ENCODE measurements at places on chromosomes 2 and 18. TPM values are rescaled to one million over a fixed set of nuclear protein-coding genes. Genes with fewer than 3 reads are reported as not detected.

- H3K27ac ChIP-seq: no peak overlapping the region
- H3K4me3 ChIP-seq: no peak overlapping the region
- 0 out of 2 replicates have a peak, but pooled peaks cover 14% of the 10 kb centered on the region for H3K4me1 ChIP-seq
- DNase-seq: no peak
- no peaks in the 10 kb centered on the region for H3K27me3 ChIP-seq
- H3K36me3 ChIP-seq: no peaks in the 10 kb centered on the region
Observed at GRCh38 chr2:58039170-58039611, 7.4 kb upstream of the VRK2 start.

GRCh38 chr2:191374366-191374765 is 129.2 kb downstream of the MYO1B start:
- no peaks in the 10 kb centered on the region for H3K36me3 ChIP-seq
- no peaks in the 10 kb centered on the region for H3K27me3 ChIP-seq
- DNase-seq: no peak
- H3K27ac ChIP-seq: no peak overlapping the region
- H3K4me3 ChIP-seq: no peak overlapping the region
- no peaks in the 10 kb centered on the region for H3K4me1 ChIP-seq

DNA sequence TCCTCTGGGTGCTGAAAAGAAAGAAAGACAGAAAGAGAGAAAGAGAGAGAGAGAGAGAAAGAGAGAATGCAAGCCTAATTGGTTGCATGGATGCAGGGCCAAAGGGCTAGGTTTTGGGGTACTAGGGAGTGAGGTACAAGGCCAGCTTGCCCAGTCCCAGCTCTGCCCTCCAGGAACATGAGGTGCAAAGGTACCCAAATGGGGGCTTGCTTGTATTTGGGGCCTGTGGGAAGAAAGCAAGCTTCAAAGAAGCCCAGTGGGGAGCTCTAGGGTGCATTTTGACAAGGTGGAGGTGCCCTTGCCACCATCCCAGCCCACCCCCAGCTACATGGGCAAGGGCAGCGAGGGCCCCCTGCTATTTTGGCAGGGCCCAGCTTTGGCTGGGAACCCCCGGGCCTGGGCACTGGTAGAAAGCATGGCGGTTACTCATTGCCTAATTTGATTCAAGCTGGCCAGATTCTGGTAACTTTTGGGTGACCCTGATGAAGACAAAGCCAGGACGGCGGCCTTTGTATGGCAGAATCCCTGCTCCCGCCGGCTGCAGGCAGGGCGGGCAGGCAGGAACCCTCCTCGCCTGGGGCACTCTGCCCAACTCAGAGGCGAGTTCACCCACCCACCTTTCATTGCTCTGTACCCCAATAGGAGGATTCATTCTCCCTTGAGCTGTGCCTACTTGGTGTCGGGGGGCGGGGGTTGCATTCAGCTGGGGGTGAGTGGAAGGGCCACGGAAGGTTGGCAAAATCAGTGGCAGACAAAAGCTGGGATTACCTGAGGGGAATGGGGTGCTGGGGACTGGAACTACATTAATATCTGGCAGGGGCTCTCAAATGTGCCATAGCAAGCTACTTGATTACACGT is 537 bp upstream of the HOXD4 start:
- H3K4me3 ChIP-seq: no peak overlapping the region
- no peak overlapping the region for H3K27ac ChIP-seq

GRCh38 chr18:11981192-11981542 is at the start of gene IMPA2:
TSS of gene IMPA2 (plus strand) at chr18:11981507. CDS start at chr18:11981670, 163 bp downstream.
- H3K27me3 ChIP-seq: no peaks in the 10 kb centered on the region
- H3K27ac ChIP-seq: peak within 1 kb of the TSS; percentile 96
- peak within 1 kb of the TSS; percentile 85 for H3K4me3 ChIP-seq
- DNase-seq: no peak

GRCh38 chr18:63454497-63454896 is 22.3 kb upstream of the SERPINB5 start:
- no peaks in the 10 kb centered on the region for H3K27me3 ChIP-seq
- no peak overlapping the region for H3K4me3 ChIP-seq
- no peaks in the 10 kb centered on the region for H3K36me3 ChIP-seq
- DNase-seq: no peak
- H3K4me1 ChIP-seq: no peaks in the 10 kb centered on the region
- no peak overlapping the region for H3K27ac ChIP-seq

The IMPA2 gene
- polyA plus RNA-seq: 50.4 TPM

- peaks cover 6% of the 10 kb centered on the region for H3K36me3 ChIP-seq
- no peak for DNase-seq
- H3K4me1 ChIP-seq: no peaks in the 10 kb centered on the region
- H3K27ac ChIP-seq: no peak overlapping the region
Observed at GRCh38 chr2:241125626-241126025, 23.5 kb upstream of the MTERF4 start.

DNA sequence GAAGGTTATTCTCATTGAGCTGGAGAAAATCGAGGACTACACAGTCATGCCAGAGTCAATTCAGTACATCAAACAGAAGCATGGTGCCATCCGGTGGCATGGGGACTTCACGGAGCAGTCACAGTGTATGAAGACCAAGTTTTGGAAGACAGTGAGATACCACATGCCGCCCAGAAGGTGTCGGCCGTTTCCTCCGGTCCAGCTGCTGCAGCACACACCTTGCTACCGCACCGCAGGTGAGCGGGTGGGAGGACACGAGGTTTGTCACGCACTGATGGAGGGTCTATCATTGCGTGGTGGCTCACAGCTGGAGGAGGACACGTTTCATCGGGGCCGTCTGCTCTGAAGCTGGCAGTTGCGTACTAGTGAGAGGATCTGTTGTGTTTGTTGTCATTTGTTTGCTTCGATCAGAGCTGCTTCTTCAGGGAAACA is 48.2 kb downstream of the IL1RL2 start:
- no peak overlapping the region for H3K27ac ChIP-seq
- no peak overlapping the region for H3K4me3 ChIP-seq
- no peaks in the 10 kb centered on the region for H3K27me3 ChIP-seq
- DNase-seq: no peak

The UGT1A8 gene
- not detected for polyA plus RNA-seq

DNA sequence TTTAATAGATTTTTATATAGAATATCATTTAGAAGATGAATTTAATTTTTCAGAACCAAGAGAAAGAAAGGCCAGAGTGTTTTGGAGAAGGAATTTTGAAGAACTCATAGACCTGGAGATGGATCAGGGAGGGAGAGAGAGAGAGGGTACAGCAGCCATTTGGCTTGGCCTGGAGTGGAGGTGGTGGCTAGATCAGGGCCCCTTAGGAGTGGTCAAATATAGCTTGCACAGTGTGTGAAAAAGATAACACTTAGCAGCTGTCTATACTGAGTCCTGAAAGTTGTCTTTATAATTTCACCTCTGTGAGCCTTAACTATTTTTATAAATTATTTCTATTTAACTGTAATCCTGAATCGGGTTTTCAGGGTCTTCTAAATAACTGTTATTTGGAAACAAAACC is 38.8 kb upstream of the ACYP2 start:
- H3K36me3 ChIP-seq: no peaks in the 10 kb centered on the region
- no peaks in the 10 kb centered on the region for H3K4me1 ChIP-seq
- DNase-seq: no peak
- H3K27ac ChIP-seq: no peak overlapping the region
- no peak overlapping the region for H3K4me3 ChIP-seq
- H3K27me3 ChIP-seq: no peaks in the 10 kb centered on the region

DNA sequence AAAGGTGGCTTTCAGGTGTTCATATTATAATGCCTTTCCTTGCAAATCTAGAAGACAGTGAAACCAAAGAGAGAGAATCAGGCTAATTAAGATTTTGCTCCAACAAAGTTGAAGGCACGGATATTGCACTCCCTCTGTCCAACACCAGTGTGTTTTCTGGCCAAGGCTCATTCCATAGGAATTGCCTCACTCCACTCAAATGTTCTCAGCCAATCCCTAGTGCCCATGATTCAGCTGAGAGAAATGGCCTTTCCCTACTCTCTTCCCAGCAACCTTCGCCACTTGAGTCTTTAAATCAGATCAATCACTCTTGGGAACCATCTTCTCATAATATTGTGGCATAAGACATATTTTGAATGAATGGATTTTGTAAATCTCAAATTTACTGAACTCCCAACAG is 768.2 kb upstream of the ACVR2A start:
- H3K4me3 ChIP-seq: no peak overlapping the region
- H3K36me3 ChIP-seq: no peaks in the 10 kb centered on the region
- H3K27ac ChIP-seq: no peak overlapping the region
- no peak for DNase-seq

GRCh38 chr2:135164431-135164830 is 112.3 kb downstream of the RAB3GAP1 start:
- DNase-seq: no peak
- H3K36me3 ChIP-seq: peaks cover 42% of the 10 kb centered on the region

GRCh38 chr2:27489118-27489497 is 435 bp downstream of the IFT172 start:
- no peak overlapping the region for H3K27ac ChIP-seq
- H3K36me3 ChIP-seq: no peaks in the 10 kb centered on the region
- peak overlapping the region; percentile 69 for H3K4me3 ChIP-seq
- H3K4me1 ChIP-seq: peaks cover 11% of the 10 kb centered on the region

The TRIM43B gene
- 0.44 TPM for polyA plus RNA-seq

The SLC5A7 gene
- polyA plus RNA-seq: not detected

The LCLAT1 gene
- 11.5 TPM for polyA plus RNA-seq

The C2orf78 gene
- polyA plus RNA-seq: 0.18 TPM

The SLC4A1AP gene
- 25.2 TPM for polyA plus RNA-seq

DNA sequence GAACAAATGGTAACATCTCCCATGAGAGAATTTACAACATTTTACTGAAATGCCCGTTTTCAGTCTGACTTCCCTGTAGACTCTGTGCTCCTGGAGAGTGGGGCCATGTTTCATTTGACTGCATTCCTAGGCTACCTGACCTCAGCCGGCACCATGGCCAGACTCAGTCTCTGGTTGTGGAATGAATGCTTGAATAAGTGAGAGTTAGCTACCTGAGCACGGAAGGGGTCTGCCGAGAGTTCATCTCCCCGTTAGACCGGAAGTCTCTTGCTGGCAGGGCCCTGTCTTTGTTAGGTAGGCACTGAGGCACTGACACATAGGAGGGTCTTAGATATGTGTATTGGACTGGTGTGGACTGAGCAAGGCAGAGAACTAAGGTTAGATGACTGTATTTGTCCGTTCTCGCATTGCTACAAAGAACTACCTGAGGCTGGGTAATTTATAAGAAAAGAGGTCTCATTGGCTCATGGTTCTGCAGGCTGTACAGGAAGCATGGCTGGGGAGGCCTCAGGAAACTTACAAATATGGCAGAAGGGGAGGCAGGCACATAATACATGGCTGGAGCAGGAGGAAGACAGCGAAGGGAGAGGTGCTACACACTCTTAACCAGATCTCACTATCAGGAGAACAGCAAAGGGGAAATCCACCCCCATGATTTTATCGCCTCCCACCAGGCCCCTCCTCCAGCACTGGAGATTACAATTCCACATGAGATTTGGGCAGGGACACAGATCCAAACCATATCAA is 271.2 kb downstream of the GLI2 start:
- DNase-seq: no peak
- H3K36me3 ChIP-seq: no peaks in the 10 kb centered on the region
- H3K27me3 ChIP-seq: no peaks in the 10 kb centered on the region
- H3K27ac ChIP-seq: no peak overlapping the region
- no peak overlapping the region for H3K4me3 ChIP-seq

DNA sequence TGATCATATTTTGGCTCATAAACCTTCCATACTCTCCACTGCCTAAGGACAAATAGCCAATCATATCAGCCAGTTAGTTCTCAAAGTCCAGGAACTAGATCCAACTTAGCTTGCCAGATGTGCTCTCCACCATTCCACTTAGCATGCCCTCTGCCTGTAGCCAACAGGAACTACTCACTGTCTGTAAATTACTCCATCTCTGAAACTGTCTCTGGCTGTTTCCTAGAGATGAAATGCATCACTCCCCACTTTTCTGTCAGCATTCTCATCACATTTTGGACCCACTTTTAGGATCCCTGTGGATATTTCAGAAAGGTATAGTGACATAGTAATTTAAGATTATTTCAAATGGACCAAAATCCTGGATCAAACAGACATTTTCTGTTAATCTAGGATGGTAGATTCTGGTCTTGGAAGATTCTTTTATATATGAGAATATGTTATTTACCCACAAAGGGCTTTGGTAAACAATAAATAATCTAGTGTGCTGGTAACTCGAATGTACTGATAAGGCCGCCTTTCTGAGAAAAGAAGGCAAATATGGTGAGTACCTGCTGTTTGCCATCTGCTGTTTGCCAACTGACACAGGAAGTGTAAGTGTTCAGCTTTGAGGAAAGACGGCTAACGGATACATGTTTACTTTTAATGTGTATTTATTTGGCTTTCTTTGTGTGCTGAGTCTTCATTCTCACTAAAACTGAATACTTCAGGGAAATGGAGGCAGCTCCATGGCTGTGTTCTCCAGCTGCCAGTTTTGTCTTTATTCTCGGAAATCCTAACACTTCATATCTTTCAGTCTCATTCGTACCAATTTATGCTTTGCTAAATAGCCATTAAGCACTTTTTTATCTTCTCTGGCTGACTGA is 79.5 kb downstream of the EVA1A start:
- 0 out of 2 replicates have a peak, but pooled peaks cover 4% of the 10 kb centered on the region for H3K4me1 ChIP-seq
- no peaks in the 10 kb centered on the region for H3K36me3 ChIP-seq
- peak; percentile 37 for DNase-seq
- H3K27me3 ChIP-seq: no peaks in the 10 kb centered on the region
- H3K27ac ChIP-seq: no peak overlapping the region

DNA sequence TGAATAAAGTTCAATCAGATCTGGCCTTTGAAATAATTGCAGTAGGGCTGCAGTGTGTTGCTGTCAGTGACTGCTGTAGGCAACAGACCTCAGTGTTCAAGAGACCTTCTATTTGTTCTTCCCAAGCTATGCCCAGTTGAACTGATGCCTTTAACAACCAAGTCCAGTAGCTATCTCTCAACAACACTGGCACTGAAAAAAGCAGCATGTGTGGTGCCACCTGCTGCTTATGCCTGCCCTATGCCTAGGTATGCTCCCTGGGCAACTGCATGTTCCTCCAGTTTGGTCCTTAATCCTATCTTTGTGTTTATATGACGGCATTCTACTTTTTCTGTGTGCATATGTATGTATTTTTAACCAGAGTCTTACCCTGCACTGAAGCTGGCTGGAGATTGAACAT is 523.9 kb upstream of the MEX3C start:
- no peak for DNase-seq
- H3K27me3 ChIP-seq: no peaks in the 10 kb centered on the region
- H3K4me1 ChIP-seq: no peaks in the 10 kb centered on the region
- H3K36me3 ChIP-seq: no peaks in the 10 kb centered on the region
- H3K27ac ChIP-seq: no peak overlapping the region

- H3K36me3 ChIP-seq: no peaks in the 10 kb centered on the region
- no peaks in the 10 kb centered on the region for H3K27me3 ChIP-seq
- no peak for DNase-seq
Observed at GRCh38 chr2:40474306-40474705, 22.4 kb upstream of the SLC8A1 start.

The ILKAP gene
- 35.9 TPM for polyA plus RNA-seq

- no peaks in the 10 kb centered on the region for H3K27me3 ChIP-seq
- no peaks in the 10 kb centered on the region for H3K4me1 ChIP-seq
- H3K27ac ChIP-seq: no peak overlapping the region
Observed at GRCh38 chr2:64420677-64421076, 33.3 kb upstream of the LGALSL start.

DNA sequence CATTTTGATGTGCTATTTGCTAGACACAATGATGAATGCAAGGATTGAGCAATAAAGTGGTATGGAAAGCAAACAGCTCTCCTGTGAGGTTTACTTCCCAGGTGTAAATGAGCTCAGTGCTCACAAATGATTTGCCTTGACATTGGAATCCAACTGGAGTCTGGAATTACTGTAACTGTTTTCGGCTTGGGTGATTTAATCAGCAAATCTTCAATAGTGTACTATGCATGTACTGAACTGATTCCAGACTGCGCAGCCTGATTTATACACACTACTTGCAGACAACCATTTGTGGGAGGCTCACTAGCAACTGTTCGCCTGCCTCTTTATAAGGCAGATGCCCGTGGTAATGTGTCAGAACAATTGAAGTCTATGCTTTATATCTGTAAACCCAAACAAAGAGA is 27.9 kb upstream of the SOX11 start:
- H3K27ac ChIP-seq: no peak overlapping the region
- H3K27me3 ChIP-seq: no peaks in the 10 kb centered on the region
- H3K4me3 ChIP-seq: no peak overlapping the region
- no peaks in the 10 kb centered on the region for H3K36me3 ChIP-seq
- no peak for DNase-seq
